ENCODE measurements at places on chromosomes 4 and X.

DNA sequence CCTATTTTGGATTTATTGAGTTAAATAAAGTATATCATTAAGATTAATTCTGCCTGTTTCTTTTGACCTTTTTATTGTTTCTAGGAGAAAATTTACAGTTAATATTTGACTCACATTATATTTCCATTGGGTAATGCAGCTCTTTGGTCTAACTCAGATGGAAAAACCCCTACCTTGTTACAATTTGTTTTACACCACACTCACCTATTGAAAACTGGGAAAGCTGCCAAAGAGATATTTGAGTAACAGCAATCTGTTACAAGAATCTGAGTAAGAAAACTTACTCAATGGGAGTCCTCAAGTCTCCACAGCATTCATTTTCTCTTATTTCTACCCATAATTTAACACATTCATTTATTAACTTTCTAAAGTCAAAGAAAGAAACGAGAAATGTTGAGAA lies 108.0 kb upstream of the TLL1 start:
- DNase-seq = no peak

DNA sequence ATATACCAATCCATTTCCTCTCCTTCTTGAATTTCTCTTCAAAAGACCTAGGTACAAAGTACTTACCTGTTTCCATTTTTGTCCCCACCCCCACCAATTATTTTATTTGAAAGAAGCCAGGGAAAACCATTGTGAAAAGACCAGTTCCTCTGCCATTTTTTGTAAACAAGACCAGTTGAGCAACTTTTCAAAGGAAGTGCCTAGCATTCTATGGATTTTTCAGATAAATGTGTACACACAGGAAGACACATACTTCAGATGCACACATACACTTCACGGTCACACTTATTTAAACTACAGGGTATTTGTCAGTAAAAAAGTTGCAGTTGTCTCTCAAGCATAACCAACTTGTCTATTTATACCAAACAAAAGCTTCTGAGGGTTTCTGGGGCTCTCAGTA lies 587.2 kb upstream of the KLHL4 start:
- no peak for DNase-seq

- no peak for DNase-seq
These were observed 118.1 kb upstream of the NEIL3 start for GRCh38 chr4:177191586-177191985.

DNA sequence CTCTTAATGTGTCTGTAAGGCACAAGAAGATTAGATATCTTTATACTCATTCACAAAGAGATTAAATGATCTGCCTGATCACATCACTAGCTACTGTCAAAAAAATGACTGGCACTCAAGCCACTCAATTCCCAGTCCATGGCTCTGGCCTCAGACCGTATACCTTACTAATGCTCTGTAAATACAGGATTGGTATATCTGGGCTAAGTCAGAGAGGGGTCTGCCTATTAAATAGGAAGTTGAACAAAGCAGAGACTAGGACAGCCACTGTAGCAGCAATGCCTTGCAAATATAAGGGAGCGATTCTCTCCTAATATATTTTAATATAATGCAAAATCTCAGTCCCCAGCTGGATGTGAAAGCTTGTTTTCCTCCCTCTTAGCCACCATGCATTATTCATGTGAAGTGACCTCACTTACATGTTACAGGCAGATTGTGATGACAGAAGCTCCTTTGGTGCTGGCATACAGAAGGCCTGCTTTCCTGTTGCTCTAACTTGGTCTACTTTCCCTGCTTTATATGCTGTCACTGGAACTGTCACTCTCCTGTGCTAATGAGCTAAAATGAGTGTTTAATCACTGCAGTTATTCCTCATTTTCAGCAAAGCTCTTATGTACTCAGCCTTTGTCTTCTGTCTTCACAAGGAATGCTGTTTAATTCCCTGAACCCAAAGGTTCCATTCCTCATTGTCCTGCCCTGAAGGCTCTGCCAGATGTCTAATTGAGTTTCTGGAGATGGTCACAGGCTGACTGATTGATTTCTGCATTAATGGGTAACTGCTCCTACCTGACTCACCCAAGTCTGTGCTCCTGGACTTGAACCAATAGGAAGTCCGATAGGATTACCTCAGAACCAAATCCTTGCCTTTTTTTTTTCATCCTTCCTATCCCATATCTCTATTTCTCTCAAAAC lies 578.2 kb downstream of the KLHL13 start:
- no peak for DNase-seq

DNA sequence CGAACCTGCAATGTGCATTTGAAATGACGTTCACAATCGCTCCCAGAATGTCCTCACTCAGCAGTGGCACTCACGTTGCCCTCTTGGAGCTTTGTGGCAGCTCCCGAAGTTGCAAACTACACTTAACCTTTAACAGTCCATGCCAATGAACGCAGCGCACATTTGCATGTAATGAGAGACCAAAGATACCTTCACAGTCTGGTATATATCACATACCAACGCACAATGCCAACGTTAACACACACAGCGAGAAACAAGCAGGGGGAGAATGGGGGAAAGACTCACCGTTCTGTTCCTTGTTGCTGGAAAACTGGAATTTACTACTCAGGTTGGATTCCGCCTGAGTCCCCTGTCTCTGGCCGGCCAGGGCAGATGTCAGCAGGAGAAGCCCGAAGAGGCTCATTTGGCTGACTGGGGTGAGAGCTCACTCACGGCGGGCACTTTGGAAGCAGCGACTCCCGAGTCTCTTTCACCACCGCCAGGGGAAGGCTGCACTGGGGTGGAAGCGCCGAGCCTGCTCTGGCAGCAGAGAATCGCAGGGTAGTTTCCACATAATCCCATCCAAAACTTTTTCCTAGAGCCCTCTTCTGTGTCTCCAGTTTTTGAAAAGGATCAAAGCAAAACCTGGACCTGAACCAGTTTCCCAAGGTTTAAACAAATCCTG lies 966 bp downstream of the PDGFC start:
- peak; percentile 72 for DNase-seq

DNA sequence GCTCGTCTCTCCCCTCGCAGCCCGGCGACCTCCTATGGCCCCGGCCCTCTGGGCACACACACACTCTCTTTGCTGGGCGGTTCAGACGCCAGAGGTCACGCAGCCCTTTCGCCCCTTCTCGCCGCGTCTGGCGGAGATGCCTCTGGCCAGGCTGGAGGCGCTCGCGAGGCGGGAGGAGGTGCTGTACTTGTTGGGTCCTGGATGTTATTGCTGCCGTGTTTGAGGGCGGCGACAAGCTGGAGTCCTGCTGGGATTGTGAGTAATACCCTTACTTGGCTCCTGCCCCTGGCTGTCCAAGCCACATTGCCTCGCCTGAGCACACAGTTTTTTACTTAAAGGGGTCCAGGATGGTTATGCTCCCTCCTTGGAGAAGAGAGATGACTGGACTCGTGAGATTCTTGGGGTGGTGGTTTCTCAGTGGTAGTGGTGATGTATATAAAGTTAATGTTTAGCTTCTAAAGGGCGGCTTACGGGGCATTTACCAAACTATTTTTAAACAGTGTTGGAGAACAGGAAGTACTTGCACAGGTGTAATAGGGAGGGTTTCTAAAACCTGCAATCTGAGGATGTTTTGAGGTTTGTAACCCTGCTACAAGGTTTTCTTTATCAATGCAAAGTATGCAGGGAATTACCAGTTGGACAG lies 572 bp downstream of the USP53 start:
- DNase-seq = peak; percentile 90

- DNase-seq = peak; percentile 88
These were observed 63.6 kb downstream of the SPINK2 start for GRCh38 chr4:56757821-56758411.

- DNase-seq = no peak
These were observed 65.3 kb upstream of the MSN start for GRCh38 chrX:65602221-65602560.

- DNase-seq = peak; percentile 26
These were observed 35.8 kb upstream of the LEF1 start for GRCh38 chr4:108204518-108204917.

DNA sequence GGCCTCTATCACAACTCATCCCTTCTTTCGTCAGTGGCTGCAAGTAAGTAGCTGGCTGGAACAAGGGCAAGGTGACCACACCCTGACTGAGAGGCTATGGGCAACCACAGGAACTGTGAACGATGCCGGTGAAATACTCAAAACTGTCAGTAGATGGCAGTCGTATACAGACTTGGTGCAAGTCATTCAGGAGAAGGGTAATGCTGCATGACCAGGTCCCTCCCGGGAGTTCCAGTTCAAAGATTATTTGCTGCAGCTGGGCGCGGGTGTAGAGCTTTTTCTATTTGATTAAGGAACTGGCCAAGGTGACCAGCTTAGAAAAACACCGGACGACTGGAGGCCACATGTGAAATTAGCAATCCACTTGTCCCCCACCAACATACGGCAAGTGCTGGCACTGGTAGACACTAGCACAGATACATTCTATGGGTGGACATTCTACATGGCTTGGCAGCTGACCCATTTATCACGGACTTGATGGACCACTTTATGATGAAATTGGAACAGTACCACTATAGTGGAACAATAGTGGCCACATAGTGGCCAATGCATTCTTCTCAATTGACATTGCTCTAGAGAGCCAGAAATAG lies 726.6 kb downstream of the TRAM1L1 start:
- DNase-seq = peak; percentile 80

GRCh38 chrX:13357925-13358324 lies 38.1 kb upstream of the ATXN3L start:
- no peak for DNase-seq

DNA sequence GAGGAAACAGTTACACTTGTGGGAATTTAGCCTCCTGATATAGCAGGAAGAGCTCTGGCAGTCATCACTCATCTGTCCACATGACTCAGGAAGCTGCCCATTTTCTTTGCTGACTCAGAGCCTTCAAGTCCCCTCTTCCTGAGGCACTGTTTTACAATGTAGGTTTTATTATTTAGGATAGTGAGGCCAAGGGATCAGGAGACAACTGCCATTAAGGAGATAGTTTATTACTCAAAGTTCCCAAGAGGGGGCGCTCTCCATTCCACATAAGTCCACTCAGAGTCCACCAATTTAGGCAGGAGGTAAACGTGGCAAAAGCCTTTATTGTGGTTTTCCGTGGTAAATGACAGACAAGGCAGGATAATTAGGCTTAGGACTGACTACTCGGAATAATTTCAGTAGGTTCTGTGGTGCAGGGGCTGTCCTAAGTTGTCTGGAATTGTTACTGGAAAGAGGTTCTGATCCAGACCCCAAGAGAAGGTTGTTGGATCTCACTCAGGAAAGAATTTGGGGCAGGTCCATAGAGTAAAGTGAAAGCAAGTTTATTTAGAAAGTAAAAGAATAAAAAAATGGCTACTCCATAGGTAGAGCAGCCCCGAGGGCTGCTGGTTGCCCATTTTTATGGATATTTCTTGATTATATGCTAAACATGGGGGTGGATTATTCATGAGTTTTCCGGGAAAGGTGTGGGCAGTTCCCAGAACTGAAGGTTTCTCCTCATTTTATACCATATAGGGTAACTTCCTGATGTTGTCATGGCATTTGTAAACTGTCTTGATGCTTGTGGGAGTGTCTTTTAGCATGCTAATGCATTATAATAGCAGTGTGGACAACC lies 96.0 kb upstream of the RAB40AL start:
- peak; percentile 58 for DNase-seq

- DNase-seq = no peak
These were observed 30.8 kb upstream of the VCX2 start for GRCh38 chrX:8201896-8202331.

- DNase-seq = peak; percentile 74
These were observed 20.5 kb downstream of the TRIM61 start for GRCh38 chr4:164956766-164957643.

- peak; percentile 8 for DNase-seq
These were observed 64.5 kb downstream of the CPE start for GRCh38 chr4:165443276-165443675.

GRCh38 chrX:10944136-10944885 lies 166.8 kb upstream of the HCCS start:
- DNase-seq = no peak

DNA sequence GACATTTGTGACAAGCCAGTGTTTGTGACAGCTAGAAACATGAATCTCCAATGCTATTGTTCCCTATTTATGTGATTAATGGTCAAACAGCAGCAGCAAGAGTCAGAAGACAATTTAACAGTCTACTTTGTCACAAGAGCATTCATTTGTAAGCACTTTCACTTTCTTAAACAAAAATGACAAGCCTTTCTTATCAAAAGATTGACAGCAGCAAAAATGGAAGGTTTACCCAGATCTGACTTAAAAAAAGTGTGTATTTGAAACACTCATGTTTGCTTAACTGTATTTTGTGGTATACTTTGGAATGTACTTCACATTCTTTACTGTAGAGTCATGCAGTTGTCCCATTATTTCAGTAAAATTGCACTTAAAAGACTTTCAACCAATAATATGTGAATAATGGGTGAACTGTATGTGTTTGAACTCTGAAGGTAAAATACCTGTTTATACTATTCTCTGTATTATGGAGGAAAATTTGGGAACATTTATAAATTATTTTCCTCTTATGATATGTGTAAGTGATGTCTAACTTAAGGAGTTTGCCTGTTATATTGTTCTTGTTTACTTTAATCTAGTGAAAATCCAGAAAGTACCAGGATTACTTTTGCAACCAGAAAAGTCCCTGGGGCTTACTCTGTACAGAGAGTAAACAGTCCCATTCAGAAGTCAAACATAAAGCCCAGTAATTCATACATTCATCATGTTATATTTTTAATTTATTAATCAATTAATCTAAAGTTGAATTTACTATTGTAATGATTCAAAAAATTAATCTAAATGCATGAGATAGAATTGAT lies 314.9 kb upstream of the TRAM1L1 start:
- peak; percentile 79 for DNase-seq

- peak; percentile 47 for DNase-seq
These were observed 243.9 kb downstream of the UNC5C start for GRCh38 chr4:95304898-95305297.

GRCh38 chrX:154043003-154043763 lies 23.5 kb upstream of the IRAK1 start:
- DNase-seq = peak; percentile 29

DNA sequence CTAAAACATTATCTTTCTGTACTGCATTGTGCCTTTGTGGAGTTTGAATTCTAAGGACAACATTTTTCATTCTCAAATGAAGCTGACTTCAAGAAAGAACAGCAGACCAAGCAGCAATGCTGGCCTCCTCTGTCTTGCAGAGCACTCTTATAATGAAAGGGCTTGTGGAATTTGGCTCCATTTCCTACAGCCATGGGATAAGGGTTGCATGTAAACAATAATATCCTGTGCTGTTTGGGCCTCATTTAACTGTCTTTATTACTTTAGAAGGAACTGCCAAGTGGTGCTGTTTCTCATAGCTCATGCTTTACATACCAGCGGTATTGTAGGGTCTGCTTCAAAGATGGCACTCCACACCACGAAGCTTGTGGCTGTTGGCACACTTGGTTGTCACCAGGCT lies 111.4 kb upstream of the EOLA2 start:
- peak; percentile 17 for DNase-seq

GRCh38 chrX:17192106-17192505 lies 182.9 kb upstream of the NHS start:
- peak; percentile 42 for DNase-seq
